ENCODE measurements at places on chromosomes 5 and 9.
A peak's percentile ranks its signal among the peaks of the same experiment; 100 is the strongest.

- no peak for DNase-seq
Observed at GRCh38 chr5:97131921-97132320, 10.5 kb downstream of the LIX1 start.

GRCh38 chr5:134732819-134733218 is 5.5 kb upstream of the CAMLG start:
- DNase-seq, result peak; percentile 29

- peak; percentile 93 for DNase-seq
Observed at GRCh38 chr5:9562141-9562540, 16.3 kb upstream of the SEMA5A start.

DNA sequence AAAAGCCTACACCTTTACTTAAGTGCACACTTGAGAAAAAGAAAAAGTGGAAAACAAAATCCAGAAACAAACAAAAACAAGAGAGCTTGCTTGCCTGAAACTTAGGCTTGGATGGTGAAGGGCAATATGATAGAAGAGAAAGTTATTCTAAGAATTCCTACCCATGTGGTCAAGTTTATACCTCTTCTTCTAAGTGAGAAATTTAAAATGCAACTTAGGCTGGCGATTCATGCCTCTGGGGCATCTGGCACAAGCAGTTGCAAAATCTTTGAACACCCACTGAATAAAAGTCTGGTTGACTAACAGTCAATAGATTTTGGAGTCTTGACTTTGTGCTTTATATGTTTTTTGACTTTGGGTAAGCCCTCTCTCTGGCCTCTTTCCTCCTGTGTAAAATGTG is 239.6 kb downstream of the KDM4C start:
- DNase-seq, result no peak

DNA sequence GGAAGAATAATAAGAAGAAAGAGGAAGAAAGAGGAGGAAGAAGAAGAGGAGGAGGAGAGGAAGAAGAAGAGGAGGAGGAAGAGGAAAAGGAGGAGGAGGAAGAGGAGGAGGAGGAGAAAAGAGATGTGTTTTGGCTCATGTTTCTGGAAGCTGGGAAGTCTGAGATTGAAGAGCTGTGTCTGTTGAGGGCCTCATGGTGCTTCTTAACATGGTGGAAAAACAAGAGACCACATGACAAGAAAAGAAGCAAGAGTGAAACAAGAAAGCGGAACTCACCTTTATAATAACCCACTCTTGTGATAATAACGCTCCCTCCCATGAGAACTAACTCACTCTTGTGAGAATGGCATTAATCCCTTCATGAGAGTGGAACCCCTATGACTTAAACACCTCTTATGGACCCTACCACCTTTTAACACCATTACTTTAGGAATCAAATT is 36.1 kb upstream of the RANBP6 start:
- no peak for DNase-seq

DNA sequence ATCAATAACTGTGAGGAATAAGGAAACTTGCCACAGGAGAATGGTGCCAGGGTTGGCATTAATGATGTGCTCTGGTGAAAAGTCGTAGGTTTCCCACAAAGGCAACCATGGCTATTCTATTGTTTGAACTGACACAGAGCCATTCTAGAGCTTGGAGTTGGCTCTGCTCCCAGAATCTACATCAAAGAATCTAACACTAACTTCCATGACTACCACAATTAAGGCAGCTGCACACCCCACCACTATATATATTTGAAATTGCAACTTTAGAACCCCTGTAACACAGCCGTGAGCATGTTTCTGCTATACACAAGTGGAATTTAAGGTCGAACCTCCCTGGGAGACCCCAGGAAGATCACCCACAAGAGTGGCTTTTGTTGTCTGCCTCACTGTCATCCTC is 89.7 kb upstream of the CCDC152 start:
- no peak for DNase-seq

DNA sequence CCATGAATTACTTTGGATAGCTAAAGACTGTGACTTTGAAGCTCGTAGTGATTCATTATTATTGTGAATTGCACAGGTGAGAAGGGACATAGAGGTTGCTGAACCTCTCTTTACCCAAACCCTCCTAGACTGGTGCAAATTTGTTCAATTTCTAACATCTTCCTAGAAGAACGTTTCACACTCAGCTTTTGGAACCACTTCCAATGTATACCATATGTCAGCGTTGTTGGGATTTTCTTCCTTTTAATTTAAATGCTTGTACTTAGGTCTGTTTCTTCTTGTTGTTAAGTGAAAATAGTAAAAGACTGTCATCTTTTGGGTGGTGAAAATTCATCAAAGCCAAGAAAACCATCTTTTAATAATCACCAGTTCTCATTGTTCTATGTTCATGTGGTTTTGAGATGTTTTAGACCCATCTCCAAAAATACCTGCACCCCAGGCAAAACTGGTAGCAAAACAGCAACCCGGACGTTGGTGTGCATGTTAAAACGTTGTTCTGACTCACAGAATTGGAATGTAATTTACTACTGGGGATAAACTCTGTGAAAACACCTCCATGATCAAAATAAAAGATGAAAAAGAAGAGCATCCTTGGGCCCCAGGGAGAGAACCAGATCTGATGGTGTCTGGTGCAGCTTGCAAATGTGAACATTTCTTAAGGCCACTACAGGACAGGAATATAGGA is 238.3 kb downstream of the NPR3 start:
- no peak for DNase-seq

DNA sequence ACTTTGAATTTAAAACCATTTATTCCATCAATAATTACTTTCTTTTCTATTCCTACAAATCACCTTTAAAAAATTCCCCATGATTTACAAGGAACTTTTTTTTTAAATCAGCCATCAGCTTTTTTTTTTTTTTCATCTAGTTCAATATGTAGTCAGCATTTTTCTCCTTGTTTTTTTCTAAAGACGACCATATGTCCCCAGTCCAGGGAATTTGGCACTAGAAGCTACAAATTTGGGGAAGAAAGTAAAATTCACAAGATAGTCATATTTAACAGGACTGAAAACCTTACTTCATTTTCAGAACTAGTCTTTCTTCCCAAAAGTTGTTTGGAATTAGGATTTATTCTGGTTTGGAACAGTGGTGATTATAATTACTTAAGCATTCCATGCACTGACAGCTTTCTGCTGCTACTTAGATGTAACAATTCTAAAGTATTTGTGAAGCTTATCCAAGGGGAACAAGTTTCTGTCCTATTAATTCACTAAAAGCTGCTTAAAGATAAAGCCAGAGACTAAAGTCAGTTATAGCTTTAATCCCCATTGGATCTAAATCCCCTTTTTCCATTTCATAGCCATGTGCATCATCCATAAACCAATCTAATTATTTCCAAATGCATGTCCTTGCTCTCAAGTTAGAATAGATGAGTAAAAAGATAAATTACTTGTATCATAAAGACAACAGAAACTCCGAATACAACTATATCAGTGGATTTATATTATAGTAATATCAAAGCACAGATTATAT is 7.4 kb upstream of the SNCAIP start:
- no peak for DNase-seq

- DNase-seq, result peak; percentile 28
Observed at GRCh38 chr5:132176521-132176945, 51.1 kb downstream of the P4HA2 start.

DNA sequence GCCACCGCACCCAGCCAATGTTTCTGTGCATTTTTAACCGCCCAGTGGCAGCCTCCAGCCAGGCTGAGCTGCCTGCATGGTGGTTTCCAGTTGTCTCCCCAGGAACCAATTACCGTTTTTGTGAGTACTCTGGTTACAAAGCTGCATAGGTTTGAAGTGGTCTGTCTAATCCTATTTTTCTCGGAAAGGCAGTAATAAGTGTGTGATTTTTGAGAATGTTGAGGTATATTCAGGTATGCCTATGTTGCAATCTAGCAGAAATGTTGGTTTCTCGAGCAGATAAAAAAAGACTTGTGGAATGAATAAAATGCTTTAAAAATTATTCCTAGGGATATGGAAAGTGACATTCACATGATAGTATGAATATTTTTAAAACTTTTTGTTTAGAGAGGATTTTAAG is 41.5 kb upstream of the ANKH start:
- DNase-seq, result no peak

- no peak for DNase-seq
Observed at GRCh38 chr5:22665801-22666200, 187.3 kb downstream of the CDH12 start.

- DNase-seq, result no peak
Observed at GRCh38 chr9:89985068-89985467, 380.3 kb downstream of the GADD45G start.

GRCh38 chr9:113588242-113588810 is 124.8 kb downstream of the RGS3 start:
- no peak for DNase-seq

DNA sequence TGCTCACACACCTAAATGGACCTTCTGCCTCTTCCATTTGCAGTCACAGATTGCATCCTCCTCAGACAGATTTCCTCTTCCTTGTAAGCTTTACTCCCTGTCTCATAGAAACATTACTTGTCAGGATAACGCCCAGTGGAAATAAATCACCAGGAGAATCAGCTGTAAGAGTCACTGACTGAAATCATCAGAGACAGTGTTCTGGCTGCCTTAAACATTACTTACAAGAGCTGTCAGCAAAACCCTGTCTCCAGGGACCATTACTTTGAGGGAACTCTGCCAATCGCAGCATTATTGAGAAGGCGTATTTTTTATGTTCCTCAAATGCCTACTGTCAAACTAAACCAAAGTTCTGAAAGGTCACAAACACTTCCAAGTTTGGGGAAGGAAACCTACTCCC is 5.9 kb downstream of the DPYSL3 start:
- no peak for DNase-seq

DNA sequence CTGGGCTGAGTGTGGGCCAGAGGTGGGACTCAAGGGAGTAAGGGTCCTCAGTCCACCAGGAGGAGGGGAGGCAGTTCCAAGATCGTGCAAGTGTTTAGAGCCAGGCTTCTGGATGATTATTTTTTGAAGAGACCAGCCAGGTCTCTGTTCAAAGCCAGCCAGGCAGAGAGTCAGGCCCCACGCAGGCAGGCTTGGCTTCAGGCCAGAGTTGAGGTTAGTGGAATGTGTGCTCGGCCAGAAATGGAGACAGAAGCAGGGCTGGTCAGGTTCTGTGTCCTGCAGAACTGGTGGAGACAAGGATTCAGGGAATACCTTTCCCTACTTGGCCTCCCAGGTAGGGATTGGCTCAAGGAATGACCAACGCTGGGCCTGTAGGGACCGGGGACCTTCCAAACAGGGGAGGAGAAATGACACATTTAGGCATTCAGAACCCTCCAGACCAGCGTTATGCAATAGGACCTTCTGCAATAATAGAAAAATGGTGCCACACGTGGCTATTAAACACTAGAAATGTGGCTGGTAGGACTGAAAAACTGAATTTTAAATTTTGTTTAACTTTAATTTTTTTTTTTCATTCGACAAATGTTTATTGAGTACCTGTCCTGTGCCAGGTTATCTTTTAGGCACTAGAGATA is 106.2 kb downstream of the CMYA5 start:
- no peak for DNase-seq

GRCh38 chr5:51821697-51822096 is 438.4 kb downstream of the ISL1 start:
- no peak for DNase-seq

DNA sequence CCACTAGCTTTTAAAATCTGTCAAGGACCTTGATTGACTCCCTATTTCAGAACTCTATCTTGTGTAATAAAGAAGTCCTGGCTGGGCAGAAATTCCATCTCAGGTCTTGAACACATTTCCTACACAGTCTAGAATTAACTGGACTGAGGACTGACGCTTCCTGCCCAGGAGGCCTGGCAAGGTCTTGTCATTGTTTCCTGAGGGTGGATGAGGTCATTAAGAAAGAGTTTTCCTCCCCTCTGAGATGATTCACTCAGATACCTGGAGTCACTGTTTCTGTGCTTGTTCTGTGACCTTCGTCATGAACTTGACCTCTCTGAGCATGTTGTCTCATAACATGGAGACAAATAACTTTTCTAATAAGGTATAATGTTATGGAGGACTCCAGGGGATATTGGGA is 10.0 kb downstream of the MTAP start:
- DNase-seq, result no peak

DNA sequence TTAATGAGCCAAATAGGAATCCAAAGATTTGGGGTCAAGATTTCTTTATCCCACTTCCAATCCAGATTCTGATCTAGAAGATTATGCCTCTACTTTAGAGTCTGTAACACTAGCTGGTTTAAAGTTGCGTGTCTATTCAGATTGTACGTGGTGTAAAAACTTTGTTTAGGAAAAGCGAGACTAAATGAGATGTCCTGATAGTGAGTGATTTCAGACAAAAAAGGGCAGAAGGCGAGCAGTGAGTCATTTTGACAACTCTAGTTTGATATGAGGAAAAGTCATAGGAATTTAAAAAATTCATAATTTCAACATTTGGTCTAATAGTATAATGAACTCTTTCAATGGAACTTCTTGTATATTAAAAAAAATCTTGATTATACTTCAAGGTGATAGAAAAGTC is 119.6 kb upstream of the KLF9 start:
- no peak for DNase-seq

DNA sequence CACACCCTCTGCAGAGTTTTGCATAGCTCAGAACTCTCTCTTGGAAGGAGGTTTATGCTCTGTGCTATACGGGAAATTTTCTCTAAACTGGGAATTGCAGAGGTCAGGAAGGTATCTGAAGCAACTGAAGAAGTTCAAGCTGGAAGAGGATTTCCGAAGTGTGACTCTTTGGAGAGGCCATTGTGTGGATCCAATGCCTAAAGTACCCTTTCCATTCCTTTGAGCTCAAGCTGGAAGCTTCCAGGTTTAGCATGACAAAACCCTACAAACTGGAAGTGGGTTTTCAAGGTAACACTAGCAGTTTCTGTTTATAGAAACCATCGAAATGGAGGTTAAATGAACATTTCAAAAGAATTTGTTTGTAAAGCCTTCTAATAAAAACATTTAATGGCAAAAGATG is 187.1 kb downstream of the CFAP90 start:
- DNase-seq, result no peak

- no peak for DNase-seq
Observed at GRCh38 chr9:5698810-5699556, 70.1 kb downstream of the RIC1 start.

- no peak for DNase-seq
Observed at GRCh38 chr5:17089001-17089400, 128.4 kb upstream of the BASP1 start.

- no peak for DNase-seq
Observed at GRCh38 chr5:56024810-56025150, 30.0 kb upstream of the IL6ST start.
